ENCODE measurements at places on chromosomes 13 and 19.

DNA sequence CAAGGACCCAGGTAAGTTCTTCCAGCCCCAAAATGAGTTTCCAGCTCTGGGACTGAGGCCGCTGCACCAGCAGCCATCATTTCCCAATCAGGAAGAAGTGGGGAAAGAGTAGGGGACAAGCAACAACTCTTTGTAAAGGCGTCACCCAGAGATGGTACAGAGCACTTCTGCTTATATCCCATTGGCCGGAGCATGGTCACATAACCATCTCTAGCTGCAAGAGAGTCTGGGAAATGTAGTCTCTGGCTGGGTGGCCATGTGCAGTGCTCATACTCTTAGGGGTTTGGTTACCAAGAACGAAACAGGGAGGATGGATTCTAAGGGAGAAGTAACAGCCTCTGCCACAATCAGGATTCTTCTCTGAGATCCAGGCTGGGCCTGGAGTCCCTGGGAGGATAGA lies 26.3 kb downstream of the CKM start:
- no peak for DNase-seq

GRCh38 chr19:8585894-8586750 lies 8.9 kb upstream of the MYO1F start:
- peak; percentile 43 for DNase-seq

GRCh38 chr13:101398191-101398590 lies 18.1 kb downstream of the NALCN start:
- peak; percentile 83 for DNase-seq

DNA sequence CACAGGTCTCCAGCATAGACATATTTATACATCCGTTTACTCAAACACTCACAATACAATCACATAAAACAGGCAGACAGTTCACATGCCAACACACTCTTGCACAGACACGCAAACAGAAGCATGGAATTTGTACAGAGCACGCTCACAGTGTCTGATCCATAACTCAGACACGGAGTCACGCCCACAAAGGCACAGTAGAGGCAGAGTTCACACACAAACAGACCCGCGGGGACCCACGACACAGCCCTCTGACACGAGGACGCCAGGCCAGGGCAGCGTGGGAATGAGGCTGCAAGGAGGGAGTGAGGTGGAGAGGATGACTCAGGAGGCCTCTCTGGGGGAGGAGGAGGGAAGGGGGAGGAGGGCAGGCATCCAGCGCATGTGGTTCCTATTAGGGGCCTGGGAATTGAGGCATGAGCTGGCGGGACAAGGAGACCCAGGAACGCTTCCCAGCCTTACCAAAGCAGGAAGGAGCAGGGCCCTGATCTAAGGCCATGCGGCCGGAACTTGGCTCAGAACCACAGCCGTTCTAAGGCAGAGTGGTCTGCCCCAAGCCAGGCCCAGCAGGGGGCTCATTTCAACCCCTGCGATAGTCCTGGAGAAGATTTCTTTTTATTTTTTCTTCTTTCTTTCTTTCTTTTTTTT lies 9.1 kb upstream of the OLFM2 start:
- DNase-seq, result peak; percentile 100

- peak; percentile 41 for DNase-seq
These were observed 31.1 kb downstream of the RB1 start for GRCh38 chr13:48334534-48335127.

GRCh38 chr13:26557051-26557392 lies 461 bp upstream of the WASF3 start:
- no peak for DNase-seq

DNA sequence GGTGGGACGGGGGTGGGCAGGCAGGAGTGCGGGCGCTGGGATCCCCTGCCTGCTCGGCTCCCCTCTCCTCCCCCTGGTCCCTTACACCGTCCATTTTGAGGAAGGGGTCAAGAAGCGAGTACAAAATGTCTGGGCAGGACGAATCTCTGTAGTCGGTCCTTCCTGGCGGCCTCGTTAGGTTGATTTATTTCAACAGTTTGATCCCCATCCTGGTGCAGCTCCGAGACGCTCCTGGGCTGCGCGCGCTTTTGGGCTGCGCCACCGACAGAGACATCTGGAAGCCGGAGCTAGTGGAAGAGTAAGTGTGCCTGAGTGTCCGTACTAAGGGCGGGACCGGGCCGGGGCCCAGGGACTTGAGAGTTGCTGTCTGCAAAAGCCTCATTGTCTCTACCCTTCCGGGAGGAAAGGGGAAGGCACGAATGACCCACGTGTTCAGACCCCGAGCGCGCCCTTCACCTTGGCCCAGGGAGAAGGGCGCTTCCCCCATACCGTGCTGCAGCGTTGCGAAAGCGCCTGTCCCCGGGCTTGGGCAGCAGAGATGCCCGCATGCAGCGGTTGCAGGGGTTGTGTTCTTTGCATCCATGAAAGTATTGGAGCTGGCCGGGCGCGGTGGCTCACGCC lies 1.8 kb downstream of the ZNF114 start:
- DNase-seq, result peak; percentile 54

- no peak for DNase-seq
These were observed 489 bp downstream of the CCNE1 start for GRCh38 chr19:29812080-29812880.

- DNase-seq, result no peak
These were observed 2.8 kb downstream of the GFY start for GRCh38 chr19:49427855-49428546.

GRCh38 chr19:44973982-44974735 lies 19.0 kb downstream of the CLPTM1 start:
- no peak for DNase-seq

DNA sequence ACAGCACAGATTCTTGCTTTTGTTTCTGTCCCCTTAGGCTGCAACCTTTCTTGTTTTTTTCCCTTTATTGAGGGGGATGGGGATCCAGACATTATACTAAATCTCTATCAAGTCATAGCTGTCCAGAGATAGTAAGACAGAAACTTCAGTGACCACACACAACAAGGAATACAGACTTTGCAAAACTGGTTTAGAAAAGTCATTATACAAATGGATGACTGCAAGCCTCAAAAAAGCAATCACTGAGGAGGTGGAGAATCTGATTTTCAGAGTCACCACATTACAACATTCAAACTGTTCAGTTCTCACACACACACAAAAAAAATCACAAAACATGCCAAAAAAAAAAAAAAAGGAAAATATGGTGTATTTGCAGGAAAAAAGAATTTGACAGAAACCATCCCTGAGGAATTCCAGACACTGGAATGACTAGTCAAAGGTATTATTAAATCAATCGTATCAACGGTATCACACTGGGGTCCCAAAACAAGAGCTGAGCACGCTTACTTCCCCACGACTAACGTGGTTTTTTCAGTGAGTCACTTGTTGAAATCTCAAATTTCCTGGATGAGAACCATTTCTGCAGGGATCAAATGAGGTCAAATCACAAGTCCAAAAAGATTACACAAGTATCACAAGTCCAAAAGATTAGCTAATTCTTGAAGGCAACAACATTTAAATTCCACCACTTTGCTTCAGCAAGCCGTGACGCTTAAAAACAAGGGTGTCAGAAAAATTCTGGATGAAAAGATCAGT lies 41.2 kb downstream of the USP12 start:
- DNase-seq, result peak; percentile 66

GRCh38 chr19:3762501-3763459 lies at the start of gene MRPL54:
Gene MRPL54 (plus strand): TSS chr19:3762682. CDS start chr19:3762701, 19 bp downstream.
- peak; percentile 98 for DNase-seq

DNA sequence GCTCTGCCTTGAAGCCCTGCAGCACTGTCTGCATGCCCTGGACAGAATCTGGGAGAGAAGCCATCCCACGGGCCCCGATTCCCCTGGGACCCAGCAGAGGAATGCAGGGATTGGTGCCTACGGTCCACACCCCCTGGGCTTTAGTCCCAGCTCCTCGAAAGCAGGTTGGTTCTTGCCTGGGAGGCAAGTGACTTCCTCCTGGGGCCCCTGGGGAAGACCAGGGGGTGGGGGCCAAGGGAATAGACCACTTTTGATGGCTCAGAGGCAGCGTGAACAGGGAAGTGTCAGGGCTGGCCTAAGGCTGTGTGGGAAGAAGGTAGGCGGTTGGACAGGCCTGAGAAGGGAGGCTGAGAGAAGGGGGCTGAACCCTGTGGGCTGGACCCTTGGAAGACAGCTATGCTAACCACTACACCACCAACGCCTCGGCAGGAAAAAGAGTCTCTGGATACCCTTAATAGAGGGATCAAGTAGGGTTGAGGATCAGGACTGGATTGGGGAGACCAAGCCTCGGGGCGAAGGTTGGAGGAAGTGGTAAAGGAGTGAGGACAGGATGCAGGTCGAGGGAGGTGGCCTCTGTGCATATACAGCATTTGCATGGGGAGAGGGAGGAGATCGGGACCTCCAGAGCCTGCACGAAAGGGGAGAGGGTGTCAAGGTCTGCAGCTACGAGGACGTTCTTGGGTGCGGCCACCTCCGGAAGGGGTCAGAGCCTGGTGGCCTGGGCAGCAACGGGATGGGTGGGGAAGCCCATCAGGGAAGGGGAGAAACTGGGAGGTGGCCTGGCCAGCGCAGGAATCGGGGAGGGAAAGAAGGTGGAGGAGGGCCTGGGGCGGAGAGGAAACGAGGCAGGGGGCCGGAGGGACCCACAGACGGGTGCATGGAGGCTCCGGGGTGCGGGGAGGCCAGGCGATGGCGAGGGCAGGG lies 709 bp downstream of the DPP9 start:
- DNase-seq, result peak; percentile 70

- DNase-seq, result no peak
These were observed 35.0 kb upstream of the NANOS3 start for GRCh38 chr19:13841962-13842290.

DNA sequence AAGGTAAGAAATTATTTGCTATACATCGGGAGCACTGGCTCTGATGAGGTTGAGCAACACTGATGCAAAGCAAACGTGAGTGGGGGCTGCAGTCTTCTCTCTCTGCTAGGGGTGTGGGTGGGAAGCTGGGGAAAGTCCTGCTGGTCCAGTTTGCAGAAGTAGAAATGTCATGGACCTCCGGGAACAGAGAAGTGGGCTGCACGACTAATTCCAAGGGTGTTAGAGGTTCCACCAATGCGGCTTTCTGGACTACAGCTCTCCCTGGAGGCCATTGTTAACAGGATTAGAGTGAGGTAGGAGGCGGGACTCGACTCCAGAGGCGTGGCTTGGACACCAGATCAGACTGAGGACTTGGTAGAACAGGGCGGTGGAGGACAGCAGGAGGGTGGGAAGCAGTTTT lies 5.7 kb upstream of the FBXO27 start:
- DNase-seq, result peak; percentile 36

GRCh38 chr13:112771877-112772538 lies 82.2 kb downstream of the ATP11A start:
- DNase-seq, result no peak

DNA sequence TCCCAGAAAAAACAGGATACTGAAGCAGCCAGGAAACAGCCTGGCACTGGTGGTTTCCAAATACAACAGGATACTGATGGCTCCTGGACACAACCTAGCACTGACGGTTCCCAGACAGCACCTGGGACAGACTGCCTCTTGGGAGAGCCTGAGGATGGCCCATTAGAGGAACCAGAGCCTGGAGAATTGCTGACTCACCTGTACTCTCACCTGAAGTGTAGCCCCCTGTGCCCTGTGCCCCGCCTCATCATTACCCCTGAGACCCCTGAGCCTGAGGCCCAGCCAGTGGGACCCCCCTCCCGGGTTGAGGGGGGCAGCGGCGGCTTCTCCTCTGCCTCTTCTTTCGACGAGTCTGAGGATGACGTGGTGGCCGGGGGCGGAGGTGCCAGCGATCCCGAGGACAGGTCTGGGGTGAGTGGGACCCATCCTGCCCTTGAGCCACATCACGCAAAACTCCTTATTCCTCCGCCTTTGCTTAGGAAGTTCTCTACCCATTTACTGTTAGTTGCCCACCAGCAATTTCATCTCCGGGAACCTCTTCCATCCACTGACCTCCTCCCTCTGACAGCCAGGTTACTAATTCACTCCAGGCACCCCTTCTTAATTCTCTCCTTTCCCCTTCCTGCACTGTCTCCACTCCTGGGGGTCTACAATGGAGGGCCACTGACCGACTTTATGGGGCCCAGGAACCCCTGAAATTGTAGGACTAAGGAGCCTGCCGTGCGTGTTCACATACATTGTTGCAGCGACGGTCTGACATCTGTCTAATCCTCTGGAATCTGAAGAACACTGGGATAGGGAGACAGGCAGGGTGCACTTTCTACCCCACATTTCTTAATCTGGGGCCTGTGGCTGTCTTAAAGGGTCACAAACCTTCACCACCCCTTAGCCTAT lies 1.2 kb downstream of the ITPKC start:
- DNase-seq, result no peak

DNA sequence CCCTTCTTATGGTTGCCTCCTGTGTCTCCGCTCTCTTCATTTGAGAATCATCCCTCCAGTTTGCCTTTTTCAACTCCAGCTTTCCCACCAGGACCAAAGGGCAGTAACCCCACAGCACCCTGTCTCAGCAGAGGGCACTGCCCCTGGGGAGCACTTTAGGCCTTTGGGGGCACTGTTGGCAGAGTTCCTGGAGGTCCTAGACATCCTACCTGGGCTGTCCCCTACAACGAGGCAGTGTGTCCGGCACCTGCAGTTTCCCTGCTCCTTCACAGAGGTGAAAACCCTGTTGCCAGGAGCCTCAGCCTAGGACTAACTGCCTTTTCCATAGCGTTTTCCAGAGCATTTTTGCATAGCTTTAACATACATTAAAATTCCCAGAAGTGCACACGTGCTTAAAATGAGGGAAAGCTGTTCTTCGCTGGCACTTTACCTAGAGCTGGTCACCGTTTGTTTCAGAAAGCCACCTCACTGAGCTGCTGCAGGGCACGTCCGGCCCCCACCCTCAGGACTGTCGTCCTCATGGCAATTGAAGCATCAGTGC lies 234.9 kb downstream of the TEX29 start:
- no peak for DNase-seq

- no peak for DNase-seq
These were observed 331.6 kb downstream of the DLEU7 start for GRCh38 chr13:50511877-50512341.

GRCh38 chr13:25501231-25501630 lies 129.5 kb downstream of the ATP8A2 start:
- DNase-seq, result no peak

- DNase-seq, result peak; percentile 40
These were observed 9.8 kb downstream of the IRS2 start for GRCh38 chr13:109776575-109776974.

GRCh38 chr19:57071444-57071843 lies 48.3 kb upstream of the USP29 start:
- DNase-seq, result no peak

GRCh38 chr13:24108615-24108965 lies 51.9 kb upstream of the SPATA13 start:
- DNase-seq, result no peak

DNA sequence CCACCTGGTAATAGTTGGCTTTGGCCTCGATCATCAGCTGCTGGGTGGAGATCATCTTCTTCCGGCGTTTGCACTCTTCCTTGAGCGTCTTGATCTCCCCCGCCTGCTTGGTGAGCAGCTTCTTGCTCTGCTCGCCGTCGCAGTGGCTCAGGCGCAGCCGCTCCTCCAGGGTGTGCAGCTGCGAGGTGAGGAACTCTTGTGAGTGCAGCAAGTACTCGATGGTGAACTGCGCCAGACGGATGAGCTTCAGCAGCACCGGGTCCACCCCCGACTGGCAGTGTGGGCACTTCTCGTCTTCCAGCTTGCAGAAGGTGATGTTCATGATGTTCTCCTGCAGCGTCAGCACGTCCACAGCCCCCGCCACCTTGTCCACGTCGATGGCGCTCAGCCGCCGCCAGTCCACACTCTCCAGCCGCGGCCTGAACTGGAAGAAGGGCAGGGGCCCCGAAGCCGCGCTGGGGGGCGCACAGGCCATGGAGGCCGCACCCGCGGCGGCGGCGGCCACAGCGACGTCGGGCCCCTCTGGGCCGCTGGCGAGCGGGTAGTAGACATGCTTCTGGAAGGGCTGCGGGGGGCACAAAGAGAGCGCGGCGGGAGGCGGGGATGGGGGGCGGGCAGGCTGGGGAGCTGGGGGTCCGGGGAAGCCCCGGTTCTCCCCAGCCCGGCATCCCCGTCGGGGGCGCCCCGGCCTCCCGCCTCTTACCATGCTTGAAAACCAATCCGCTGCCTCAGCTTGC lies 3.0 kb downstream of the DZIP1 start:
- no peak for DNase-seq
